ENCODE measurements at places on chromosomes 12 and 14.
A peak's percentile ranks its signal among the peaks of the same experiment; 100 is the strongest.

- DNase-seq, result no peak
These were observed 190.0 kb upstream of the BMP4 start for GRCh38 chr14:54146601-54147000.

DNA sequence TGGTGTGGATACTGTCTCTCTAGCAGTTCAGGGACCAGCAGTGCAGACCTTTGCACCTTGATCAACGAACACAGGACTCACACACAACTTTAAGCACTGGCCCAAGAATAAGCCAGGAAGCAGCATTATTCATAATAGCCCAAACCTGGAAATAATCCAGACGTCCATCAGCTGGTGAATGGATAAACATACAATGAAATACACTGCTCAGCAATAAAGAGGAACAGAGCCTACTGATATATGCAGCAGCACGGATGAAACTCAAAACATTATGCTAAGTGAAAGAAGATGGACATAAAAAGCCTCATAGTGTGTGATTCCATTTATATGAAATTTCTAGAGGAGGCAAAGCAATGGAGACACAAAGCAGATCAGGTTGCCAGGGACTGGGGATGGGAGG is 303.9 kb upstream of the FKBP4 start:
- no peak for DNase-seq

DNA sequence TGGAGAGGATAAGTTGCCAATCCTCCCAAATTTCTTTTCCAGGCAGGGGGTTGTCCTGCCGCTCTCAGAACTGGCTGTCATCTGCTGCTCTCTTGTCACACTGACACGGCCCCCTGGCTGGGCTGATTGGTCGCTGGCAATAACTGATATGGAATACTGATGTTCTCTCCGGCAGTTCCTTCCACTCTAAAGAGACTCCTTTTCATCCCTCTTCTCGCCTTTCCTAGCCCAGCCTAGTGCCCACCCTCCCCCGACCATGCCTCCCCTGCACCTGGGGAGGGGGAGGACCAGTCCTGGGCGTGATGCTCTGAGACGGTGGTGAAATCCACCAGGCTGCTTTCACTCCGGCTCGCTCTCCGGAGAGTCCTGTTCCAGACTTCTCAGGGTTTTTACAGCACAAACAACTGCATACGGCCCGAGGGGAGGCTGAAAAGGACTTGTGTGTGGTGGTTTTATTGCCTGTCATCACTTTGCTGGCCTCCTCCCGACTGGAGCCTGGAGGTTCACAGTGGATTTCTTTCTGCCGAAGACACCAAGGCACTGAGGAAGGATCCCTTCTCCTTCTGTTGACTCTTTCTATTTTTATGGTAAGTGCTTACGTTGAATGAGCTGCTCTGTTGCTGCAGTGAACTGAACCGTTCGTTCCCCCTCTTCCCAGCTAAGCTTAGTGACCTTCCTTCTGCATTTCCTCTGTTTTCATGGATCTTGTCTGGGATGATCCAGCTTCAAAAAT is at the start of gene ANO4:
TSS of gene ANO4 (plus strand) at position 336 of the 733 bp plus-strand sequence. CDS start 107,010 bp downstream, outside the sequence.
- no peak for DNase-seq

- DNase-seq, result no peak
These were observed 136.9 kb downstream of the SCARB1 start for GRCh38 chr12:124726596-124727263.

DNA sequence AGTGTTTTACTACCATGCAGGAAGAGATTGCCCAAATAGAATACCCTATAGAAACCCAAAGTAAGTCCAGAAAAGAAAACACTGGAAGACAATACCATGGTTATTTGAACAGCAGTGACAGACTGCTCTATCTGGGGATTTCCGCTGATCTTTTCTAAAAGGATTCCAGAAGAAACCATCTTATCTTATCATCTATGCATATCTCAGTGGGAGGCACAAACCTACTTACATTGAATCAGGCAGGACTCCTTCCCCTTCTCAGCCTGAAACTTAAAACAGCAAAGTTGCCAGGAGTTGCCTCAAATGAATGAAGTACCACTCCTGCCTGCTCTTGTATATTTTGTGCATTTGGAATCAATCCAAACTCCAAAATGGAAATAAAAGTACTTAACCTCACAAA is 56.7 kb upstream of the NR2C1 start:
- no peak for DNase-seq

- no peak for DNase-seq
These were observed 33.7 kb downstream of the PRKD1 start for GRCh38 chr14:29893989-29894388.

DNA sequence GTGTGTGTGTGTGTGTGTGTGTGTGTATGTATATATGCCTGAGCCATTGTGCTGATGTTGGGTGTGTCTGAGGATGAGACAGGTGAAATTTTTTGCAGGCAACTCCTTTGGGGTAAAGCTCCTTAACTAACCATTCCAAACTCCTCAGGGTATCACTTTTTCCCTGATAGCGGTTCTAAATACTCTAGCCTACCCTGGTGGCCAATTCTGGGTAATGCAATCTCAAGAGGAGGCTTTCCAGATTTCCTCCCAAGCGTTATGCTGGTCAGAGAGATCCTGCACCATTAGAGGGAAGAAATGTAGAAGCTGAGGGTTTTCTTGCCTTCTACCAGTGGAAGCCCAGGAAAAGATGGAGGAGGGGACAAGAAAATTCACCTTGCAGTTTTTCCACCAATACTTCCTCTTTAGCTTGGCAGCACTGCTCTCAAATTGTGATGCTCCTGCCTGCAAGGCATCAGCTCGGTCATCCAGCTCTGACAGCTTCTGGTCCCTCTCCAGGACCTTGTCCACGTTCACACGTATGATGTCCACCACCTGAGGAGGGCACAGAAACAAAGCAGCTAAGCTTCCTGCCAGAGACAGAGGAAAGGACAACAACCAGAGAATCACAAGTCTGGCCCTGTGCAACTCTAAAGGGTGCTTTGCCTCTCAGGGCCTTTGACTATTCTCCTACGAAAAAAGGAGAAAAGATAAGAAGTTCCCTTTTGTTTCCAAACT is 4.9 kb downstream of the VAMP1 start:
- DNase-seq, result peak; percentile 74

DNA sequence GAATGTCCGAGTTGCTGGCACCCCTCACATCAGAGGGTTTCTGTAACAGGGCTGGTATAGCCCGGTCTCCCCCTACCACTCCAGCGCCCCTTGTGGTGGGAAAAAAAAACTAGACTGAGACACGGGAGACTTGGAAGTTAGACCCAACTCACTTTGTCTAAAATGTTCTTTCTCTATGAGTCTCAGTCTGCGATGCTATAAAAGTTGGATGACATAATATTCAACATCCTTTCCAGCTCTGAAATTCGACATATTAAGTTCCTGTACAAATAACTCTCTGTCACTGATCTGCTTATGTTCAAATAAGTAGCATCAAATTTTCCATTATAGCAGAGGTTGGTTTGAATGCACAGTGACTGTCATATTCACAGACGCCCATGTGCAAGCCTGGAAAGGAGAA is 25.7 kb upstream of the TC2N start:
- DNase-seq, result no peak

DNA sequence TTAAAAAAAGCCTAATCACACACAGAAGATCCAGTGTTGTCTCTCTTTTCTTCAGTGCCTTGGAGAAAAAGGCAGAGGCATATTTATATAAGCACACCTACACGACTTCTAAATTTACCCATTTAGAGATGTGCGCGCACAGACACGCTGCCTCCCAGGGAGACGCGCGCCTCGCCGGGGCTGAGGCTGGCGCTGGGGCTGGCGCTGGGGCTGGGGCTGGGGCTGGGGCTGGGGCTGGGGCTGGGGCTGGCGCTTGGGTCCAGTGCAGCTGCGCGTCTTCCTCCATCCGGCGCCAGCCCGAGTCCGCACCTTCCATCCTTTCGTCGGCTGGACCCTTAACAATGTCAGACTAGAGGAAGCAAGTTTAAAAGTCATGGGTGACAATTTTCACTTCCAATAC is 118.4 kb upstream of the ARID2 start:
- no peak for DNase-seq

- DNase-seq, result no peak
These were observed 10.1 kb downstream of the BMP4 start for GRCh38 chr14:53946404-53947093.

- no peak for DNase-seq
These were observed 363.1 kb upstream of the STXBP6 start for GRCh38 chr14:25412998-25413397.

GRCh38 chr14:77195766-77196165 is 14.2 kb downstream of the TMEM63C start:
- no peak for DNase-seq

DNA sequence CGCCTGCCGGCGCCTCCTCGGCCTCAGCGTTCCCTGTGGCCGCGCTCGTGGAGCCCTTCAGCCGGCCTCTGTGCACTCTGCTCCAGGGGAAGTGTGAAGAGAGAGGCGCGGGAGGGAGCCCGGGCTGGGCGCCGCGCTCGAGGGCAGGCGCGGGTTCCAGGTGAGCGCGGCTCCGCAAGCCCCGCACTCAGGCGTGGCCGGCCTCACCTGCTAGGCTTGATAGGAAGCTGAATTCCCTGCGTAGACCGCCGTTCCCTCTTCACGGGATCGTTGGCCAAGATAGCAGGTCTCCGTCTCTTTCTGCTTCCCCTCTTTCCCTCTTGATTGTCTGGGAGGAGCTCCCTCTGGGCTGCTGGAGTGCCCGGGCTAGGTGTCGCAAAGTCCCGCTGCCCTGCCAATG is 89.7 kb downstream of the ASCL4 start:
- DNase-seq, result no peak

GRCh38 chr14:19917955-19918518 is 2.4 kb upstream of the OR4K5 start:
- no peak for DNase-seq

GRCh38 chr12:132389026-132389425 is 59.6 kb upstream of the GALNT9 start:
- DNase-seq, result no peak

- DNase-seq, result no peak
These were observed 96.4 kb downstream of the RIN3 start for GRCh38 chr14:92609955-92610354.

GRCh38 chr12:65123435-65124063 is 2.4 kb upstream of the WIF1 start:
- peak; percentile 13 for DNase-seq

DNA sequence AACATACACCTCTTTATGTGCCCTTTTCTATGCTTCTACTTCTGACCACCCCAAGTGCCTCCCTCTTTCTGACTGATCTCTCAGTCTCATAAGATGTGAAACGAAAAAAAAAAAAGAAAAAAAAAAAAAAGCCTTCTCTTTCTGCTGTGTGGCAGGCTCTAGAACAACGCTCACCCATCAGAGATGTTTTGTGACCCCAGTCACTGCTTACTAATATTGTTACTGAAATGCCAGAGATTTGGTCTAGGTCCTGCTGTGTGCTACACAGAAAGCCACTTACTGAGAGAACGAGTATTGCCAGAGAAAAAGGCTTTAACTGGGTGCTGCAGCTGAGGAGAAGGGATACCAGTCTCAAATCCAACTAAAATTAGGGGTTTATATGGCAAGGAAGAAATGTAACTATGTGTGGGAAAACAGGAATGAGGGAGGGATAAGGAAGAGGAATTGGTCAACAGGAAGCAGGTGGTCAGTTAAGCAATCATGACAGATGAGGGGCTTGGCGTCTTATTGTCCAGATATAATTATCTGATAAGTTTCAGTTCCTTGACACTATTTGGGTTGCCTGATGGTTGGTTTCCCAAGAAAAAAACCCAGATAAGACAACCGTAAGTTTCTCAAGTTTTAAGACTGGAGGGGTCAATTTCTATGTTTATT is 149.0 kb downstream of the NAV3 start:
- no peak for DNase-seq

GRCh38 chr12:58283553-58283952 is 342.2 kb downstream of the ATP23 start:
- DNase-seq, result no peak

- no peak for DNase-seq
These were observed 29.2 kb downstream of the DIP2B start for GRCh38 chr12:50533971-50534370.

DNA sequence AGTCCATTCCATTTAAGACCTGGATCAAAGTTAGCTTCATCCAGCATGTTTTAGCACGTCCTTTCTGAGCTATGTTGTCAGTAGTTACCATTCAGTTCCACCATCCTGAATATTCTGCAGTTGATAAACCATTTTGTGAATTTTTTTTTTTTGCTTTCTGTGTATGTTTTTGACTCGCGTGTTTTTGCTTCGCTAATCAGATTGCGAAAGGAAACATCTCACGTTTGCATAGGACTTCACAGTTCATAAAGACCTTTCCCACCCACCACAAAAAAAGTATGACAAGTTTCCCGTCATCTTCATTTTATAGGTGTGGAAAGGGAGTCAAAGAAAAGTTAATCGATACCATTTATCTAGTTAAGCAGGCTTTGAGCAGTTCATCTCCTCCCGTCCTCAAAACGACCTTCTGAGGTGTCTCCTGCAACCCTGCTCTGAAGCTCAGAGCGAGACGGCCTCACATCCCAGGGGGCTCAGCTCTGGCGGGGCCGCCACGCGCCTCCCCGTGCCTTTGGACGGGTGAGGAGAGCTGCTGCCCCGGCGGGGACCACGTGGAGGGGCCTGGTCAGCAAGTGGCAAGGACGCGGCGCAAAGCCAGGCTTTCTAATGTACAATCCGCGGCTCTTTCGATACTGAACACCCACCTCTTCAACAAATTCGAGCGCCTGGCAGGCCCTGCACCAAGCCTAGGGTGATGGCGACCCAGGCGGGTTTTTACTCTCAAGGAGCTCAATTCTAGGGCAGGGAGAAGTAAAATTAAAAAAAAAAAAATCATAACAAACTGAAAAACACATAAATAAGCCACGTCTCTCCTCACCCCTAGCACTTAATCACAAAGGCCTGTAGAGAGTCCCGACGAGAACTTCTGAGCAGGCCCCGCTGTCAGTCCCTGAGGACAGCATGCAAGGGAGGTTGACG is 988 bp upstream of the TMEM263 start:
- DNase-seq, result no peak

- no peak for DNase-seq
These were observed 435.8 kb downstream of the NRXN3 start for GRCh38 chr14:78605897-78606500.

DNA sequence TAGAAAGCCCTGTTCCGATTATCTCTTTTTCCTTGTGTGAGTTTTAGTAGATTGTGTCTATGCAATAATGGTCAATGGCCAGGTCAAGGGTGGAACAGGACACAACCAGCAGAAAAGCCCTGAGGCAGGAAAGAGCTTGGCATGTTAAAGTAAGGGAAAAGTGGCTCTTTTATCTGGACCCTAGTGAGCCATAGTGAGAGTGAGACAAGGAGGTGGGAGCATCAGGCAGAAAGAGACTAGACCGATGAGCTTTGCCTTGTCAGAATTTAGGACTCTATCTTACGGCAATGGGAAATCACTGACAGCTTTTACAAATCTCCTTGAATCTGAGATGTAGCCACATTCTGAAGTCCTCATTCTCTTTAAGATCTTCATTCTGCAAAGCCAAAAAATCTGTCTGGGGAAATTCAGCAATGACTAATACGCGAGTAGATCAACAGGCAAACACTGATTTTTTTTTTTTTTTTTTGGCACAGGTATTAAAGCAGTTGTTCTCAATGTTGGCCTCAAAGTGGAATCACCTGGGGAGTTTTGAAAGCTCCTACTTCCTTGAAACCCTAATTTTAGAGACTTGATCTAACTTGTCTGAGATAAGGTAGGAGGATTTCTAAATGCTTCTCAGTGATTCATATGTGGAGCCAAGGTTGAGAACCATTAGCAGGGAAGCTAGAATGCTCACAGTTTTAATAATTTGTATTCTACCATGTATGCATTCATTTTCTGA is 33.9 kb downstream of the TMEM19 start:
- no peak for DNase-seq

GRCh38 chr14:66114071-66114470 is 372.1 kb upstream of the CCDC196 start:
- no peak for DNase-seq

Measured in CD4-positive, alpha-beta T cell treated with Interleukin-4 for 4 hours (primary cell).